NCI-H187 treated with DMSO at 0.1 percent for 48 hours (cell line): ENCODE measurements at places on chromosomes 13 and 19.
A peak's percentile ranks its signal among the peaks of the same experiment; 100 is the strongest.

DNA sequence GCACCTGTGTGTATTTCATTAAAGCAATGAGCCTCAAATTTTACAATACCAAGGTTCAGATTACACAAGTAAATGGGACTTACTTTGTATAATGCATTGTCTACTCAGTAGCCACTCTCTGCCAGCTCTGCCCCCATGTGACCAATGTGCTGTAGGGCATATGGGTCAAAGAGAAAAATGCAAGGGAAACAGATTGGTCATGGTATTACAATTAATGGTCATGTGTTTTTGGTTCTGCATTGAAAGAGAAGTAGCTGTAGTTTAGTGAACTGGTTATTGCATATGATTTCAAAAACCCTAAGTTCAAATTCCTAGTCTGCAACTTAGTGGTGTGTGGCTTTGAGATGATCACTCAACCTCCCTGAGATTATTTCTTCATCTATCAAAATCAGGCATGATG, 545.4 kb downstream of the SUCLA2 start:
- no peak for DNase-seq

DNA sequence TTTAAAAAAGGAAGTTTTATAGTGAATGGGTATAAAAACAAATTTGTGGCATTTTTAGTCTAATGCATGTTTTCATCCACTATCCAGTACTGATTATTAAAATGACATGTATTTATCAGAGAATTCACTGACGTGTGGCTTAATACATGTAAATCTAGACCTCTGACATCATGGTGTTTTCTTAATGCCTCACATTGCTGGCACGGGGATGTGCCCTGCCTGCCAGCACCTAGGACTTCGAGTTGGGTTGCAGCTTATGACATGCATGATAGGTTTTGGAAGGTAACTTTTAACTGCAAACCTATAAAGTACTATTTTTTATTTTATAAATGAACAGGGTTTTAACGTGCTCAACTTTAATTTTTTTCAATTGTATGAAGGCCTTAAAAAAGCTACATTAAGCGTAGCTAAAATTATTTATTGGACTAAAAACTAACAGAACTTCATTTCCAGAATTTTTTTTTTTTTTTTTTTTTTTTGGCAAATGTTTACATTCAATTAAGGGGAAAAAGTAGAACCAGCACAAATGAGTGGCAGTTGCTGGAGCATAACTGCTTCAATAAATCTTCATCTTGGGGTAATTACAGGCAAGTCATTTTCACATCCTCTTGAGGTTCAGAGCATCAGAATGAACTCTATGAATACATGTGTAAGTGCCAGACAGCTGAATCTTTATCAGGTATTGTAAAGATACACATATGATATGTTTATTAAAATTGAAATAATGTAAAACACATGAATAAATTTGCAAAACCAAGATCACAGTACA, 16.3 kb downstream of the METTL21C start:
- DNase-seq: peak; percentile 23

DNA sequence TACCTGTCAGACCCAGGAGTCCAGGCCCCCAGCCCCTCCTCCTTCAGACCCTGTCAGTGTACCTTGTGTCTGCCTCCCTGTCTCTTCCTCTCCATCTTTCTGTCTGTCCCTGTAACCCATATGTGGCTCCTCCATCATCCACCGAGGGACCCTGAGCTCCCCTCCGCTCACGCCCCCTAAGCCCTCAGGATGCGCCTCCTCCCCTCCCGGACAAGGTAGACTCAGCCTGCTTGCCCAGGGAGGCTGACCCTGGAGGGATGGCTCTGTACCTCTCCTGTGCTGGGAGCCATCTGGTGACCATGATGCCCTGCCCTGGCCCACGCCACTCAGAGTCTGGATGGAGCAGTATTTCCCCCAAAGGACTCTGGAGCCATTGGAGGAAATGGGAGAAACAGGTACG, 1.0 kb upstream of the CAPN12 start:
- no peak for DNase-seq

DNA sequence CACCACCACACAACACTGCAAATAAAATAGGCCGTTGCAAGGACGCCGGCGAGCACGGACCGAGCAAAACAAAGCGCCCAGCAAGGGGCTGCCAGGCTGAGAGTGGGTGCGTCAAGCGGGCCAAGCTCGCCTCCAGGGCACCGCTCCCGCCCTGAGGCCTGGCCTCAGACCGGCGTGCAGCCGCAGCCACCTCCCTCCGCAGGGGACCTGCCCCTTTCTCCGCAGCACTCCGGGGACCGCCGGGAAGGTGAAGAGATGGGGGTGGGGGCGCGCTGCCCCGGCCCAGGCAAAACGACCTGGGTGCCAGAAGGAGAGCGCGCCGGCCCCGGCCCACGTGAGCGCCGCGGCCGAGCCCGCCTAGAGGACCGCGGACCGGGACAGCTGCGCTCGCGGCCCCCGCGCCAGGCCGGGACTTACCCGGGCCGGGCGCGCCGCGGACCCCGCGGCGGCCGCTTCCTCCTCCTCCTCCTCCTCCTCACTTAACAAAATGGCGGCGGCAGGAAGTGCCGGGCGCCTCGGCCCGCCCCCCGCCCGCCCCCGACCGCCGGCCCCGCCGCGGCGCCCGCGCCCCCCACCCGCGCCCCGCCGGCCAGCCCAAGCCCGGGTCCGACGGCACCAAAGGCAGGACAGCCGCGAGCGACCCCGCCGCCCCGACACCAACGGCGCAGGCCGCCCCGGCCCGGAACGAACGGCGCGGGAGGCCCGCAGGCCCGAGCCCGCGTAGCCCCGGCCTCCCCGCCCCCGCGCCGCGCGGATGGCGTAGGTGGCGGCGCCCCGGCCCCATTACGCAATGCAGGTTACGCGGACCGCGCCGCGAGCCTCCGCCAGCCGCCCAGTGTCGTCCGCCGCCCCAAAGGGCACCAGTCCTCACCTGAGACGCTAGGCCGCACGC, 674 bp downstream of the BRD4 start:
- DNase-seq: no peak

DNA sequence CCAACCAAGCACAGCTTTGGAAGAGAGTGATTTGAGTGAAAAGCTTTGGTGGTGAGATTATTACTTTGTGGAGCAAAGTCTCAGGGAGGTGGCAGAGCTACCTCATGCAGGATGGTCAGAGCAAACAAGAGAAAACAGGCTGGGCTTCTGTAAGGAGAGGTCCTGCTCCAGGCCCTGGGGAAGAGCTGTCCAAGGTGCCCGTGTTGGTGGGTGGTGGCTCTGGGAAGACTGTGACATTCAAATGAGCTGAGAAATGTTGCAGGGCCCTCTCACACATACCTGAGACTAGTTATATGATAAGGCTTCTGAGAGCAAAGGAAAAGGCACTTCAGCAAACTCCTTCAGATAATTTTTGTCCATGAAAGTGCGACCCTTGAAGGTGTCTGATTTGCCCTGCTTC, 205.5 kb upstream of the SOX21 start:
- no peak for DNase-seq
